ENCODE measurements at places on chromosomes 11 and 22. TPM values are rescaled to one million over a fixed set of nuclear protein-coding genes. Genes with fewer than 3 reads are reported as not detected.

GRCh38 chr11:5284637-5285036 is 14.9 kb upstream of the HBE1 start:
- no peak for DNase-seq

- peak; percentile 19 for DNase-seq
These were observed 56.9 kb upstream of the EMID1 start for GRCh38 chr22:29148826-29149225.

- DNase-seq = peak; percentile 93
These were observed 4.7 kb downstream of the OSBPL5 start for GRCh38 chr11:3160252-3161031.

The ELF5 gene
- not detected for total RNA-seq

The SHISA8 gene
- total RNA-seq = not detected

Measured in cardiac septum (tissue), 1 donor.